ENCODE measurements at places on chromosomes 2 and 18.

- H3K4me3 ChIP-seq = no peak overlapping the region
- H3K4me1 ChIP-seq = no peaks in the 10 kb centered on the region
- H3K27ac ChIP-seq = no peak overlapping the region
- DNase-seq = no peak
Observed at GRCh38 chr2:9310377-9310776, 103.8 kb downstream of the ASAP2 start.

- no peak overlapping the region for H3K27ac ChIP-seq
- H3K4me1 ChIP-seq = peaks cover 23% of the 10 kb centered on the region
- DNase-seq = no peak
- H3K27me3 ChIP-seq = no peaks in the 10 kb centered on the region
Observed at GRCh38 chr2:10233131-10234012, 69.3 kb upstream of the HPCAL1 start.

GRCh38 chr18:3874125-3874524, 424.2 kb downstream of the TGIF1 start:
- no peaks in the 10 kb centered on the region for H3K36me3 ChIP-seq
- H3K4me1 ChIP-seq = no peaks in the 10 kb centered on the region
- no peaks in the 10 kb centered on the region for H3K27me3 ChIP-seq
- no peak overlapping the region for H3K4me3 ChIP-seq

DNA sequence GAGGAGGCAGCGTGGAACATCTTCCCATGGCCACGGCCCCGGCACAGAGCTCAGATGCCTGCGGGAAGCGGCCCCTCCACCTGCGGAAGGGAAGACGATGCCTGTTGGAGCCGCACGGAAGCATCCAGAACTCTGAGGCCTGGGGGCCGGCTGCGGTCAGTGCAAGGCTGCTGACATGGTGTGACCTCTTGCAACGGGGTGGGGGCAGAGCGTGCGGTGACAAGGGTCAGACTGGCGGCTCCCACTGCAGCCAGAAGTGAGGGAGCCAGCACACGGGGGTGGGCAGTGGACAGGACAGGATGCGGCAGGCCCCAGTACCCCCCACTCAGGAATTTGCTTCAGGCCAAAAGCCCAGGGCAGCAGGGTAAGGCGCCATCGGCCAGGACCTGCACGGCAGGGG, 48.8 kb downstream of the SLC66A2 start:
- no peaks in the 10 kb centered on the region for H3K4me1 ChIP-seq
- H3K36me3 ChIP-seq = peaks cover 2% of the 10 kb centered on the region
- H3K27me3 ChIP-seq = no peaks in the 10 kb centered on the region
- peak; percentile 14 for DNase-seq
- no peak overlapping the region for H3K4me3 ChIP-seq

GRCh38 chr2:199955007-199955338, 318 bp downstream of the TYW5 start:
- H3K36me3 ChIP-seq = peaks cover 13% of the 10 kb centered on the region
- no peaks in the 10 kb centered on the region for H3K27me3 ChIP-seq
- H3K27ac ChIP-seq = peak overlapping the region; percentile 79
- peak overlapping the region; percentile 95 for H3K4me3 ChIP-seq
- peaks cover 25% of the 10 kb centered on the region for H3K4me1 ChIP-seq
- DNase-seq = no peak

GRCh38 chr2:65098741-65099140, 31.2 kb downstream of the RAB1A start:
- DNase-seq = no peak
- H3K27ac ChIP-seq = no peak overlapping the region
- H3K36me3 ChIP-seq = peaks cover 57% of the 10 kb centered on the region
- H3K4me1 ChIP-seq = no peaks in the 10 kb centered on the region
- H3K4me3 ChIP-seq = no peak overlapping the region
- H3K27me3 ChIP-seq = no peaks in the 10 kb centered on the region

- H3K36me3 ChIP-seq = no peaks in the 10 kb centered on the region
- no peak for DNase-seq
- H3K27ac ChIP-seq = no peak overlapping the region
Observed at GRCh38 chr2:216601632-216602409, 31.4 kb upstream of the IGFBP2 start.

- no peaks in the 10 kb centered on the region for H3K27me3 ChIP-seq
- DNase-seq = no peak
- H3K4me1 ChIP-seq = no peaks in the 10 kb centered on the region
- H3K4me3 ChIP-seq = no peak overlapping the region
Observed at GRCh38 chr2:232013701-232014353, 52.3 kb downstream of the DIS3L2 start.

DNA sequence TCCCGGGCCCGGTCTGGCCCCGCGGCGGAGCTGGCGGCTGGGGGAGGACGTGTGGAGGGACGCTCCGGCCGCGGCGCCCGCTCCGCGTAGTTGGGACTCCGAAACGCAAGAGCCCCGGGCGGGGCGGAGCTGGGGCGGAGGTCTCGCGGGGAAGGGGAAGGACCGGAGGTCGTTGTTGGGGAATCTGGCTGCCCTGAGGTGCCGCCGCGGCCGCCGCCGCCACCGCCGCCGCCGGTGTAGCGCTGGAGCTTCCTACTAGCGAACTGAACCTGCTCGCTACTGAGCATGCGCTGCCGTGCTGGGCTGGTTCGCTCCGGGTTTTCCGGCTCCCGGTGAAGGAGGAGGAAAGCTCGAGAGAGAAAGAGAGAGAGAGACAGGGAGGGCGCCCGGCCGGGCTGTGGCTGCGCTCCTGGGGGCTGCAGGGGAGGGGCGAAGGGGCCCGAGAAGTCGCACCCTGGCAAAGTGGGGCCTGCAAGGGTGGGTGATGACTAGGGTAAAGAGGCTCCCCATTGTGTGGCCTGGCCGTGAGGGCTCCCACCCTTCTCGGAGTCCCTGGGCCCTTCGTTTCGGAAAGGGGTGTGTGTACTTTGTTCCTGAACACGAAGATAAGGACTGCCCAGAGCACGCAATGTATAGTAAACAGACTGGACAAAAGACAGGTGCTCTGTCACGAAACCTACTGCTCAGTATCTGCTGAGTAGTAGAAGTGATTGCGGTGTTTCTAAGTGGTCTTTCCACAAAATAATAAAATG, at the start of gene SOS1:
SOS1 (minus strand) TSS at position 281 of the 752 bp plus-strand sequence. CDS start 629 bp downstream, outside the sequence.
- no peaks in the 10 kb centered on the region for H3K27me3 ChIP-seq
- peak within 1 kb of the TSS; percentile 94 for H3K27ac ChIP-seq
- H3K4me3 ChIP-seq = peak within 1 kb of the TSS; percentile 80
- H3K36me3 ChIP-seq = no peaks in the 10 kb centered on the region
- DNase-seq = peak; percentile 88

GRCh38 chr2:7133521-7133920, 216.3 kb downstream of the RNF144A start:
- no peak for DNase-seq
- H3K27me3 ChIP-seq = no peaks in the 10 kb centered on the region

GRCh38 chr2:158973116-158973956, 4.9 kb downstream of the TANC1 start:
- no peak for DNase-seq
- H3K36me3 ChIP-seq = no peaks in the 10 kb centered on the region
- H3K27me3 ChIP-seq = peaks cover 13% of the 10 kb centered on the region

- H3K27me3 ChIP-seq = peaks cover 2% of the 10 kb centered on the region
- H3K4me3 ChIP-seq = no peak overlapping the region
- DNase-seq = no peak
- no peaks in the 10 kb centered on the region for H3K36me3 ChIP-seq
- H3K27ac ChIP-seq = peak overlapping the region; percentile 70
Observed at GRCh38 chr2:37851428-37851827, 73.7 kb upstream of the RMDN2 start.

GRCh38 chr2:47784352-47784851, 1.5 kb downstream of the MSH6 start:
- no peaks in the 10 kb centered on the region for H3K27me3 ChIP-seq
- H3K36me3 ChIP-seq = no peaks in the 10 kb centered on the region
- H3K4me1 ChIP-seq = peaks cover 14% of the 10 kb centered on the region
- peak overlapping the region; percentile 79 for H3K4me3 ChIP-seq

All from natural killer cell (primary cell).